ENCODE measurements at places on chromosomes 12 and 14.

DNA sequence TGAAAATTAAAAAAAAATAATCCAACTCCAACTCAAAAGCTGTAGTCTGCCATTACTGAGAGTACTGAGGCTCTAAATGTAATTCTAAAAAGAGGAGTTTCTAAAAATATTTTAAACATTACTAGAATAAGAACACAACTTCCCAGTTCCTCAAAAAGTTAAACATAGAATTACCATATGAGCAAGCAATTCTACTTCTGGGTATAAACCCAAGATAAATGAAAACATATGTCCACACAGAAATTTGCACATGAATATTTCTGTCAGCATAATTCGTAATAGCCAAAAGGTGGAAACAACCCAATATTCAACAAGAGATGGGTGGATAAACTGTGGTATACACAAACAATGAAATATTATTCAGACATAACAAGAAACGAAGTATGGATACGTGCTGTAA lies 15.0 kb upstream of the NR2C1 start:
- DNase-seq: no peak

GRCh38 chr12:30047516-30048254 lies 263.9 kb upstream of the TMTC1 start:
- DNase-seq: no peak

- no peak for DNase-seq
These were observed 107.3 kb downstream of the PIK3C2G start for GRCh38 chr12:18368594-18368993.

- DNase-seq: peak; percentile 18
These were observed 16.9 kb downstream of the PLEKHG7 start for GRCh38 chr12:92719674-92720073.

DNA sequence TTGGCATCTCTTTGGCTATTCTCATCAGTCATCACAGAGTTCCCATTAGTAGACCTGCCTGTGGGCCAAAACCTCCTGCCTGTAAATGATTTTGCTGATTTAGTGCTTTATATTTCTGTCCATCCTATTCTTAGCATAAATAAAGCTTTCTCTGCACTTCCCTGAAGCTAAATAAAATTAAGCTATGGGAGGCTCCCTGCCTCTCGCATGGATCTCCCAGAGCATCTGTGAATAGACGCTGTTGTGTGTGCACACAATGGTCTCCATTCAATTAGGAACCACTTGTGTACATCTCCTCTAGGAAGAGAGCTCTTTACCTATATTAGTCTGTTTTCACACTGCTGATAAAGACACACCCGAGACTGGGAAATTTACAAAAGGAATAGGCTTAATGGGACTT lies 80.4 kb downstream of the PPFIBP1 start:
- no peak for DNase-seq

- DNase-seq: no peak
These were observed 61.1 kb downstream of the RNF34 start for GRCh38 chr12:121461048-121461447.

GRCh38 chr12:48947727-48948126 lies 9.6 kb downstream of the ARF3 start:
- DNase-seq: no peak

DNA sequence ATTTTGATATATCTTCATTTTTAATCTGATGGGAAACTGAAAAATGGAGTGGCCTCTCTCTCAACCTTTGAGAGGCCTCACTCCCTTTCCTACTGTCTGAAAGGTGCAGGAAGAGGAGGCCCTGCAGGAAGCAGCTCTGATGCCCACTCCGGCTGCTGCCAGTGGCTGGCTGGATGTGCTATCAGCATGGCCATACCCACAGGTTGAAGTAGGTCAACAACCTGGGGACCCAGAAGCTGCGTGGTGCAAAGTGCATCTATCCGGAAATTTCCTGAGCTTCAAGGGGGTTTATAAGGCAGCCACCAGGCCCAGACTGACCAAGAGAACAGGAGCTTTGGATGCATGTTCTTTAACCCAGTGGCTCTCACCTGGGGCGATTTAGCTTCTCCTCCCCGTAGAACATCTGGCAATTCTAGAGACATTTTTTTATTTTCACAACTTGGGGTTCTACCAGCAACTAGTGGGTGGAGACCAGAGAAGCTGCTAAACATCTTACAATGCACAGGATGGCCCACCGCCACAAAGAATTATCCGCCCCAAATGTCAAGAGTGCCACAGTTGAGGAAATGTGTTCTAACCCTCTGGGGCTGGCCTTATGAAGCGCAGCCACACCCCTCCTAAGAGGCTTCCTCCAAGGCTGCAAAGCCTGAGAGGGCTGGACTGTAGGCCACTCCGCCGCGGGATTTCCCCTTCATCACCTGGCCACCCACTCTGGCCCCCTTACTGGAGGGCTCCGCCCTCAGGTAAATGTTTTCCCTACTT lies 8.2 kb upstream of the BATF start:
- no peak for DNase-seq

GRCh38 chr12:47272412-47273190 lies 192.8 kb upstream of the AMIGO2 start:
- DNase-seq: no peak

DNA sequence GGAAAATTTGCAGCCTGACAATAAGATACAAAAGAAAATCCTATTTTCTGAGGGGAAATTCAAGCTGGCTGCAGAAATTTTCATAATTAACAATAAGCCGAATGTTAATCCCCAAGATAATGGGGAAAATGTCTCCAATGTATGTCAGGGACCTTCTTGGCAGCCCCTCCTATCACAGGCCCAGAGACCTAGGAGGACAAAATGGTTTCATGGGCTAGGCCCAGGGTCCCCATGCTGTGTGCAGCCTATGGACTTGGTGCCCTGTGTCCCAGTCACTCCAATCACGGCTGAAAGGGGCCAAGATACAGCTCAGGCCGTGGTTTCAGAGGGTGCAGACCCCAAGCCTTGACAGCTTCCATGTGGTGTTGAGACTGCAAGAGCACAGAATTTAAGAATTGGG lies 11.2 kb downstream of the C12orf50 start:
- DNase-seq: no peak

- peak; percentile 62 for DNase-seq
These were observed 123.0 kb downstream of the SLC38A4 start for GRCh38 chr12:46702581-46703344.

- DNase-seq: no peak
These were observed 52.6 kb downstream of the GALC start for GRCh38 chr14:87940382-87940781.

DNA sequence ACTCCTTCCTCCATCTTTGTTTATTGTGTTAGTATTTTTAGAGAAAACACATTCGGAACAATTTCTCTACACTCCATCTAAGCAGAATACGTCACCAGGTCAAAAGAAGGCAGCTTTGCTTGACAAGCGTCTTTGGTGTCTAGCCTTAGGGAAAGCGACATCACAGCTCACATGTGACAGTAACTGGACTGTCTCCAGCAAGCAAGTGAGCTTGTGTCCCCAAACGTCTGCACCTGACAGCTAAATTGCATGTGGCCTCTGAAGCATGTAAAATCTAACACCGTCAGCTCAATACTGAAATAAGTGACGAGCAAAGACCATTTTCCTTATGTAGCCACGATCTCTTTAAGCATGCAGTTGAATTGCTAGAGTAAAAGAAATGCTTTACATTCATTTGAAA lies 509.8 kb downstream of the GLT1D1 start:
- no peak for DNase-seq

GRCh38 chr14:89296281-89296745 lies 120.7 kb downstream of the FOXN3 start:
- no peak for DNase-seq

DNA sequence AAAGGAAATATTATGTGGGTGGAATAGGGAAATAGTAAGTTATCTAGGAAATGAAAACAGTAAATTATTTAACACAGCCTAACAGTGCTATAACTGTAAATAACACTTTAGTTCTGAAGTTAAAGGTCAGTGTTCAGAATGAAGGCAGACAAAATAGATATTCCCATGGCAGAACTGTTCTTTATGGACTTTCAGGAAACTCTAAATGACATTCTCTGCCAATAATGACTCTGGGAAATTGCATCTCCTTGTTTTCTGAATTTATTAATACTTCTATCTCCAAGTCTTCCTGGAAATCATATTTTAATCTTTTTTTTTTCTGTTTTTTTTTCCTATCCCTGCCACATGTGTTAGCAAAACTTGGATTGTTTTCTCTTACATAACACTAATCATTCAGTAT lies 101.4 kb downstream of the PDE3A start:
- DNase-seq: no peak

- DNase-seq: no peak
These were observed 73.9 kb downstream of the IRF2BPL start for GRCh38 chr14:76954394-76955190.

DNA sequence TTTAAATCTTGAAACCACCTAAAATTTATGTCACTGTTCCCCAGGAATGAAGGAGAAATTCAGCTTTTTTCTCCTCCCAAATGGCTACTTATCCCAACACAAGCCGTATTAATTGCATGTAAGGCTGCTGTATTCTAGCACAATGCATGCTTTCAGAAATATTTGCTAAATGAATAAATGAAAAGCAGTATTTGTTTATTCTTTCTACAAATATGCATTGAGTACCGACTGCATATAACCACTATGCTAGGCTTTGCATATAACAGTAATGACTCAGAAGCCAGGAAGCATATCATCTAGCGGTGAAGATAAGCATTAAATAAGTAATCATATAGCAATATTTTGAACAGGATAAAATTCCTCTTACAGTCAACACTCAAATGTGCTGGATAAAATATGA lies 5.7 kb upstream of the LRR1 start:
- DNase-seq: no peak

GRCh38 chr12:25816637-25817036 lies 141.8 kb upstream of the RASSF8 start:
- DNase-seq: no peak

DNA sequence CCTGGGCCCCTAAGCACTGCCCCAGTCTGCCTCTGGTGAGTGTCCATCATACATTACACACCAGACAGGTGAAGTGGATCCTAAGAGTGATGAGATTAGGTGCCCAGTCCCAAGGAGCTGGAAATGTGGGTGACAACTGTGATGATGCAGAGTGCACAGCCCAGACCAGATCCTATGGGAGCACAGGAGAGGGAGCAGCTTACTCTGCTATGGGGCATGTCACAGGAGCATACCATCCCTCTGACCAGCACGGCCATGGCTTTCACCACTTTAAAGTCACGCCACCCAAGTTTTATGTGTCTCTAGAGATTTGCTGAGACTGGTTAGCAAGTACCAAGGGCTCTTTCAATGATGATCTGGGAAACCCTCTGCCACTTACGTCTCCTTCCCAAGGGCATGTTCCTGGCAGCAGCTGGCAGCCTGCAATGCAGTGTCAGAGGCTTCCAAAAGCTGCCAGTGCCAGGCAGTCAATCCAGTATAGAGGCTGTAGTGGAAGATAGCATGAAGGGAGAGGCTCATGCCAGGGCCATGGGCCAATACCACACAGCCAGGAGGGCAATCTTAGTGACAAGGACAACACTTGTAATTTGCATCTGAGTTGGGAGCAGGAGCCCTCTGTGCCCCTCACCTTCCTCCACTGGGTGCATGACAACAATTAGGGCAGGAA lies 40.2 kb downstream of the STAB2 start:
- no peak for DNase-seq

DNA sequence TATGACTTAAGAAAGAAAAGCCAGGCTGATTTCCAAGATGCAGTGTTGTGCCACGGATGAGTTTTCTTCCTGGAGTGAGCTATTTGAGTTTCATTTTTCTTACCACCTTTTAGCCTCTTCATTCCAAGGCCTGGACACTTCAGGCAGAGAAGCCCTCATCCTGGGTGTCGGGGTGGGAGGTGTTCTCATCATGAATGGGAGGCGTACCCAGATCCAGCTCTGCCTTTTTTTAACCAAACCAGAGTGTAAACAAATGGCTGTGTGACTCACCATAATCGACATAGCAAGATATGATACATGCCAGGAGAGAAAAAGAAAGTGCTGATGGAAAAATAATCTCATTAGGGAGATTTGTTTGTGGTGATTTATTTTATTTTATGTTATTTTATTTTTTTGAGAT lies 79.9 kb downstream of the ARF6 start:
- DNase-seq: peak; percentile 79

DNA sequence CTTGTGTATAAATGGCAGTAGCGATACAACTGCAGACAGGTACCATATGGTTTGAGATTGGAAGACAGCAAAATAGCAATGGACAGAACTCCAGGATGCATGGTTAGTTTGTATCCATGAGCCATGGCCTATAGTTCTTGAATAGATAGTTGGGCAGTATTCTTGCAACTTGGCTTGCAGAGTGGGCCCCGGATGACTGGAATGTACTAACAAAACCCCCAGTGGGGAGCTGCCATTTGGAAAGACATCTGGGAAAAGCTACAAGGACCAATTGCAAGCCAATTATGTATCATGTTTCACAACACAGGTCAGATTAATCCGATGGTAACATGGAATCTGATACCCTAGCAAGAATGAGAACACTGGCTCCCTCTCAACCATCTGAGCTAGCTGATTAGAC lies 279.6 kb downstream of the RERGL start:
- DNase-seq: no peak

DNA sequence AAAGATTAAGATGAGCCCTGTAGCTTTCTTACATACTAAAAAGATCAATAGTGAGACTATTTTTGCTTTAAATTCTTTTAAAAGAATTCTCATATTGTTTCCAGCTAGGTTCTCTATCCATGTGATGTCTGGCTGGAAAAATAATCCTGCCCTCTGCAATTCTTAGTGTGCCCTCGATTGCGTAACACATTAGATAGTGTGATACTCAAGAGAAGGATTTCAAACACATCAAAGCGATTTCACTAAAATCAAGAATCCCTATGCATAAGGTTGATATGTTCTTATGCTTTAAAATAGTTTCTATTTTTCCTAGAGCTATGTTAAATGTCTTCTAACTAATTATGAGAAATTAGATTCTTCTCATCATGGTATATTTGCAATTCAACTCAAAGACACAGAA lies 127.3 kb upstream of the PLEKHA5 start:
- no peak for DNase-seq

DNA sequence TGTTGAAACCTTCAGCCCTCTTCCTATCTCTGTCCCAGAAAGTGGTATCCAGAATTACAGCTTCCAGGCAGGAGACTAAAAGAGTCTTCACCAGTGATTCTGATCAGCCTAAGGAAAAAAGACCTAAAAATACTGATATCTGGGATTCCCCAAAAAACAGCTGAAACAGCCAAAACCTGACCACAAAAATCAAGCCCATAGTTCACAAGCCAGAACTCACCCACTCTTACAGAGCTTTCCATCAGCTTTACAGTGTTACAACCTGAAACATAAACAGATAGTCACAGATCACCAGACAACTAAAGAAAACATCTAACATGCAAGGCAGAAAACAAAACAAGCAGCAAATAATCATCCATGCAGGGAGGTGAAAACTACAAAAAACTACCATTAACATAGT lies 26.0 kb upstream of the TSPAN8 start:
- DNase-seq: no peak

DNA sequence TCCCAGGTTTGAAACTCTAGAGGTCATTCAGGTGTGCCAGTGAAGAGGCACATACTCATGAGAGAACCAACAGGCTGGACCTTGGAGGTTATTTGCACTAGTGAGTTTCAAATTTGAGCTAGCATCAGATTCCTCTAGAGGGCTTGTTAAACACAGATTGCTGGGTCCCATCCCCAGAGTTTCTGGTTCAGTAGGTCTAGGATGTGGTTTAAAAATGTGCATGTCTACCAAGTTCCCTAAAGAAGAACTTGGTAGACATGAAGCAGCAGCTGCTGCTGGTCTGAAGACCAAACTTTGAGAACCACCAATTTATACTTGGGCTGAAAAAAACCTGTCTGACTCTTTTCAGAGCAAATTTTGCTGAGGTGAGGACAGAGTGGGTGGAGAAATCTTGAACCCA lies 61.7 kb downstream of the SUSD6 start:
- no peak for DNase-seq

All from GM03348 (cell line).